ENCODE measurements at places on chromosomes 12 and 14. TPM values are rescaled to one million over a fixed set of nuclear protein-coding genes. Genes with fewer than 3 reads are reported as not detected.

Gene ACOT6
- not detected for total RNA-seq

DNA sequence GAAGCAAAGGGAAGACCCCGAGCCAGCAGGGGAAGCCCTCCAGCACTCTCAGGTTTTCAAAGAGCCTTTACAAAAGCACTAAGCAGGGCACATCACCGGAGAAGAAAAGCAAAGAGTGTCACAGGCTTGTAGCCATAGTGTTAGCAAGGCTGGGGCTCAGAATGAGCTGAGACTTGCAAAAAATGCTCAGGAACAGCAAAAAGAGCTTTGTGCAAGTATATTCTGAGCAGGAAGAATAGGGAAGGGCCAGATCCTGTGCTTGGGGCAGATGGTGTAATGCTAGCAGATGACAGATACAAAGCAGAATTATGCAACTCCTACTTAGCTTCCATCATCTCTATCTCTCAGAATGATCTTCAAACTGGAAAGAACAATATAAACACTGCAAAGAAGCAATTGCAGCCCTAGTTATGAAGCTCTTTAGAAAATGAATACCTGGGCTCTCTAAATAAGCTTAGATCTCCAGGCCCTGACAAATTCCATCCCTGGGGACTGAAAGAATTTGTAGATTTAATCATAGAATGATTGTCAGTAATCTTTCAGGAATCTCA is 23.7 kb upstream of the PARP11 start:
- no peaks in the 10 kb centered on the region for H3K27me3 ChIP-seq
- H3K27ac ChIP-seq: peak overlapping the region; percentile 77
- peak; percentile 16 for DNase-seq
- H3K4me3 ChIP-seq: peak overlapping the region; percentile 7

GRCh38 chr14:30115756-30116155 is 188.1 kb upstream of the PRKD1 start:
- no peak for DNase-seq
- H3K36me3 ChIP-seq: no peaks in the 10 kb centered on the region
- no peak overlapping the region for H3K4me3 ChIP-seq
- no peaks in the 10 kb centered on the region for H3K27me3 ChIP-seq

DNA sequence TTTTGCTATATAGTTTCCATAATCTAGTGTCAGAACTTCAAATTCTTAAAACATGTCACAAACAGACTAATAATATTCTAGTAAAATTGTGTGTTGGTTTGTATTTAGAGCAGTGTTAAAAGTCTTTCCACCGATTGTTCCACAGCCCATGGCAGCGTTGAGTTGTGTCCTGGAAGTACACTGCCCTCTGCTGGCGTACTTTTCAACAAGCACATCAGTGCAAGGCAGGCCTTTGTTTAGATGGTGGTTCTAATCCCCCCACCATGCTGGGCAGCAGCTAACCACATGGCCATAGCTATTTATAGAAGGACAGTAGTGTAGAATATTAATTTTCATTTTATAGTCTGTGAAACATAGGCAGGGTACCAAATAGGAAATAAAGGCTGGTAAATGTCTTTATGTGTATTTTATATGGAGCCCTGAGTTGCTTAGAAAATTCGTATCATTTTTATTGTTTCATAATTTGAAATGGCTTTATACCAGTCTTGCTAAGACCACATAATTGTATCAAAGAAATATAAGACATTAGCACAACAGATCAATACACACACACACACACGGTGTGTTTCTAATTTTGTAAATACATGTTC is 235.4 kb downstream of the SEC23A start:
- H3K36me3 ChIP-seq: no peaks in the 10 kb centered on the region
- no peaks in the 10 kb centered on the region for H3K4me1 ChIP-seq
- H3K27me3 ChIP-seq: peaks cover 5% of the 10 kb centered on the region
- no peak overlapping the region for H3K4me3 ChIP-seq

GRCh38 chr14:73903028-73903427 is 16.4 kb downstream of the ZNF410 start:
- H3K4me3 ChIP-seq: no peak overlapping the region
- no peak overlapping the region for H3K27ac ChIP-seq
- no peaks in the 10 kb centered on the region for H3K27me3 ChIP-seq
- DNase-seq: no peak
- H3K4me1 ChIP-seq: no peaks in the 10 kb centered on the region

GRCh38 chr14:91685600-91685999 is 46.3 kb downstream of the CATSPERB start:
- DNase-seq: no peak
- H3K4me1 ChIP-seq: peaks cover 15% of the 10 kb centered on the region
- H3K4me3 ChIP-seq: no peak overlapping the region
- H3K27me3 ChIP-seq: no peaks in the 10 kb centered on the region

Measured in activated naive CD4-positive, alpha-beta T cell treated with anti-CD3 and anti-CD28 coated beads for 36 hours (primary cell).